H9 (cell line): ENCODE measurements at places on chromosomes 16 and 17.

- DNase-seq: no peak
Measured at GRCh38 chr16:66787427-66787826, 14.0 kb downstream of the TERB1 start.

DNA sequence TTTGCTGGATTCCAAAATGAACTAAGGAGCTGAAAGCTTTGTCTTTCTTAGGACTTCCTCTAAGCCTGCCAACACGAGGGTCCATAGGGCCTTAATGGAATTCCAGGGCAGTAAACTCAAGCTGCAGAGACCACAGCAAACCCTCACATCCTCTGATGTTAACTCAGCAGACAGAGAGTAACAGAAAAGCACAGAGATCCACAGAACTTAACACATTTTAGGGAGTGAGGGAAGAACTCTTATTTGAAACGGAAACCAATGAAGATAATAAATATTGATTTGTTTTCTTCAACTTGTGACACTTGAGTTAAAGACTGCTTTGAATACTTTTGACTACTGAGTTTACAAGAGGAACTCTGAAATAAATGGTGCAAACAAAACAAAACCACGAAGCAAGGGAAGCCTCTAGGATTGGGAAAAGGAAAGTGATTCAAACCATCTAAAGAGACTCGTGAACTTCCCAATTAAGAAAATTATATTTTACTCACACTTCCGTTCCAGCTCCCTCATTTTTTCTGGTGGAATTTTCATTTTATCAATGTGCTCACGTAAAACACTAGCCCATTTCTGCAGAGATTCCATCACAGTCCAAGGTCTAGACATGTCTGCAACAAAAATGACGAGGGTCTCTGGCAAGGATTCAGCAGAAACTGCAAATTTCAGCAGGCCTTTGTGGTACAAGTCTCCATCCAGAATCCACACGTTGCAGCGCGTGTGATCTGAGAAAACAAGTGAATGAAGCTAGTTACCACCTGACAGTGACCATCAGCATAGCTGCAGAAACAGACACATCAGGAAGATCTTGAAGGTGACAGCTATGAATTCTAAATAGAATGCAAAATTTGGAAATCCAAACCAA, 9.2 kb downstream of the DYNC1LI2 start:
- no peak for DNase-seq

DNA sequence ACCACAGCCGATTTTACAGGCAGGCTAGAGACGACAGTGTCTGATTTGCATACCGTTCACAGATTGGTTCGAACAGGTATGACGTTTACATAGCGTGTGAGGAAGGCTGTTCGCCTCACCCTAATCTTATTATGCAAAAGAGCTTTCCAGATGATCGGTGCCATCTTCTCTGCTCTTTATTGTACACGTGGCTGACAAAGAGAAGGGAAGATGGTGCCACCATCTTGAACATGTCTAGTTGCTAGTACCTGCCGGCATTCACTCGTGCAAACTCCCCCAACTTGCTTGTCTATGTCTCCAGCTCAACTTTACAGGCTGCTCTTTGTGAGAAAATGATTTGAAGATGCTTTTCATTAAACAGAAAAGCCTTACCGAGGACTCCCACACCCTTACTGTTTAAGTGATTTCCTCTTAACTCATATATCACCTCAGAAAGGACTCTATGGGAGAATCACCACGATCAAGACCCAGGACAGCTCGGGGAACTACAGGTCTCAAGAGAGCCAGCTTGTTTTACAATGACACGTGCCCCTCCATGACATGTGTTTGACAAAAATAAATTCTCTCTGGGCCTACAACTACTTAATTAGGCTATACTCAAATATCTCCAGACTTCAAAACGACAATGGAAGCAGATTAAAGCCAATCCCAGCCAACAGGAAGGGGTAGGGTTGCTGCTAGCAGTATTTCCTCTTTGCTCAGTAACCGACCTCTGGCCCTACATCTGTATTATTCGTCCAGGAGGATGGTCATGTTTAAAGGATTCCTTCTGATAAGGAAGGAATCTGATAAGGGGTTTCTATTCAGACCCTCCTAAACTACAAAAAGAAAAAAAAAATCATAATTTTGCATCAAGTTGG, 480.6 kb downstream of the TMEM114 start:
- DNase-seq: no peak

GRCh38 chr17:35773679-35774425, 13.2 kb downstream of the C17orf50 start:
- no peak for DNase-seq

DNA sequence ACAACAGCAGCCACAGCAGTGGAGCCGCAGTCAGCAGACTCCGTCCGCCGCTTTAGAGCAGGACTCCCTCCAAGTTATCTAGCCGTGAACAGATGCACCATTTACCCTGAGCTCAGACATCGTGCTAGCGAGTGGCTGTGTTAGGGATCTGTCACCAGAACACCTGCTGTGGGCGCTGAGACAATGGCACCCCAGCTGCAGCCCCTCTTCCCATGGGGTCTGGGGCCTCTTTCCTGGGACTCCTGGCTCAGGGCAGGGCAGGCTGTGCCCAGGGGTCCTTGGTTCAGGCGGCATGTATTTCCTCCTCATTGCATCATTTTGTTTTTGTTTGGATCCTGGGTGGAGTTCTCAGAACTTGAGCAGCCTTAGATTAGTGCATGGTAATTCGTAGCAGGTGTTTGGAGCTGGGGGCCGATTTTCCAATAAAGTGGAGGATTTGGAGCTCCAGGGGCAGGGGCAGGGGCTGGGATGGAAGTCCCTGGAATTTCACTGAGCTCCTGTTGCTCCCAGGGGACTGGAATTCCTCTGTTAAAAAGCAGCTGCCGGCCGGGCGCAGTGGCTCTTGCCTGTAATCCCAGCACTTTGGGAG, 23.4 kb downstream of the NMRAL1 start:
- no peak for DNase-seq

DNA sequence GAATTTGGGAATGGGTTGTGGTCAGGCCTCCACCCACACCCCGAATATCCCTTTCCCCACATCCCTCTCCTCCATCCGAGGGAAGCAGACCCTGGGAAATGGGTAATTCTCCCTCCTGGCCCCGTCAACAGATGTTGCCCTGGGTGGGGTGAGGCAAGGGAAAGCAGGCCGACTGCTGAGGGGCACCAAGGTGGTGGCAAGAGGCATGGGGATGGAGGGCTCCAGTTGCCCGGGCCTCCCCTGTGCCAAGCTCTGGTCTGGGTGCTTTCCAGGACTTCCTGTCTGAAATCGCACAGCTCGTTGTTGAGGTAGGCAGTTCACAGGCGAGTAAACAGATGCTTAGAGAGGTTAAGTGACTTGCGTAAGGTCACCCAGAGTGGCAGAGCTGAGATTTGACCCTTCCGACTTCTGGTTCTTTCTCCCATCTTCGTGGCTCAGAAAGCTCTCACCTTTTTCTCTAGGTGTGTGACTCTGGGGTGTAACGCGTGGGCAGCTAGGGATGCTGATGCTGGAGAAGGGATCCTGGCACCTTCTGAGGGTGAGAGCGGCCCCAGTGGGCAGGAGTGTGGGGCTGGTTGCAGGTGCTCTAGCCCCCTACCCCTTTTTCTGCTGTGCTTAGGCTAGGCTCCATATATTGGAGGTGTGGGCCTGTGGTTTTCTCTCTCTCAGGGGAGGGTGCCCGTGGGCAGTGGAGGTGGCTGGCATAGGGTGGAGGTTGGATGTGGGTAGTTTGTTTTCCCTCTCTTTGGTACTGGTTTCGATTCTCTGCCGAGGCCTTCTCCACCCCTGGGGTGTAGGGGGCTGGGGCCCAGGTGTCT, 17.2 kb downstream of the RARA start:
- no peak for DNase-seq

- no peak for DNase-seq
Measured at GRCh38 chr17:32350666-32351418, 885 bp downstream of the ZNF207 start.

DNA sequence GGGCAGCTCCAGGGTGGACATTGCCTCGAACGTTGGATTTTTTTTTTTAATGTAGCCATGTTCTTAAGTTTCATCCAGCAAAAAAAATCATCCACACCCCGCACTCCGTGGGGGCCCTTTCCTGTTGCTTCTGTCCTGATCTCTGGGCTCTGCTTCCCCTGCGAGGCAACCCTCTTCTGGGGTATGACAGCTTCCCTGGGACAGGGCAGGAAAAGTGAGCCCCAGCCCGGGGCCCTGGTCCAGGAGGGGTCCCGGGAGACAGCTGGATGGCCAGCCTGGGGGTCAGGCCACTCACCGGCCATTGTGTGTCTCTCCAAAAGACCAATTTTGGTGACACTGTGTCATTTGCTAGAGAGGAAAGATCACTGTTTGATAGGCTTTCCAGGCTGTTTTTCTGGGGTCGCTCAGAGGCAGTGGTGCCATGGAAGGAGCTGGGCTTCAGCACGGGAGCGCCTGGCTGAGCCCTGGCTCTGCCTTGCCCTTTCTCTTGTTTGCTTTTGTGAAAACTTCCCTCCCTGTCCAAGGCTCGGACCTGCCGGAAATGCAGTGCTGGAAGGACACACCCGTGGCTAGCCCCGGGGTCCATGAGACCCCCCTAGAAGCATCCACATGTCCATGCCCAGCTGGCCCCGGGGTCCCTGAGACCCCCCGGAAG, 41.0 kb upstream of the CHMP6 start:
- DNase-seq: no peak

DNA sequence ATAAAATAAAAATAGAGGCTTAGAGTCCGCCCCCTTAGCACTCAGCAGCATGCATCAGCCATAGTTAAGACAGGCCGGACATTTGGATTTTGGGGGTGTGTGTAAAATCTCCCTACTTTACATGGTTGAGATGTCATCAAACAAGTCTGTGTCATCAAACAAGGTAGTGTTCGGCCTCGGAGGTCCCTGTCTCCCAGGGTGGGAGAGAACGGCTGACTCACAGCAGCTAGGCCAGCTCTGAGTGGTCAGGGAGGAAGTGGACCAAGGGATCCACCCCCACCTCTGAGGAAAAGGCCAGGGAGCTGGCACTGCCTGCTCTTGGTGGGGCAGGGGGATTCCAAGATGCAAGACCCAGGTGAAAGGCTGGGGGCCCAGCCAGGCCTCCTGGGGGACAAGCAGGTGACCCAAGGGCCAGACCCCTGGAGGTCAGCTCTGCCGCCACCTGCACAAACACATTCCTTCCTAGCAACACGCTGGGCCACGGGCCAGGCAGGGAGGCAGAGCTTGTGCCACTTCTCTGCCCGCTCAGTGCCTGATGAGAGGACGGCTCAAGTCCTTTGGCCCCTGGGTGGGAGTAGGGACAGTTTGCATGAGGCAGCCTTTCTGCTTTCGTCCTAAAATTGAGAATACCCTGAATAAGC, 28.5 kb downstream of the KIFC3 start:
- no peak for DNase-seq

- no peak for DNase-seq
Measured at GRCh38 chr17:81556863-81557262, 4.7 kb upstream of the FAAP100 start.

DNA sequence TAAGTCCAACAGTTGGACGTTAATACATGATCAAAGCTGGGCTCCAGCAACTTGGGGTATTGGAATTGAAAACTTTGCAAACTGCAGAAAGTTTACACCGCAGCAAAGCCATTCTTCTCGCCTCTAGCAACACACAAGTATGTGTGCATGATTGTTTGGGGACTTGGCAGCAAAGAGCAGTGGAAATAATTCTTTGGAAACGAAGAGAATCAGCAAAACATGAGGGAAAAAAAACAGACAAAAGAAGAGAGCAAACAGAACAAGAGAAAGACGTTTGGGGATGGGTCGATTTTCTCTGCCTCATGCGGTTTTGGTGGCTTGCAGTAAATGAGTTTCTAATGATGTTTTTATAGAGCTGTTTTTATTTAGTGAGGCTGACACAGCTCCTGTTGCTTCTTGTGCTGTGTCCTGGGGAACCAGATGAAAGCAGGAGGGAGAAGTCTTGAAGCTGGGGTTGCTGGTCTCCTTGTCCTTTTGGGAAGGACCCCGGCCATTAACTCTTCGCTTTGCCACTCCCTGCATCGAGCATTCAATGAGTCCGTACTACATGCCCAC, 502.9 kb downstream of the GRIN2A start:
- no peak for DNase-seq

DNA sequence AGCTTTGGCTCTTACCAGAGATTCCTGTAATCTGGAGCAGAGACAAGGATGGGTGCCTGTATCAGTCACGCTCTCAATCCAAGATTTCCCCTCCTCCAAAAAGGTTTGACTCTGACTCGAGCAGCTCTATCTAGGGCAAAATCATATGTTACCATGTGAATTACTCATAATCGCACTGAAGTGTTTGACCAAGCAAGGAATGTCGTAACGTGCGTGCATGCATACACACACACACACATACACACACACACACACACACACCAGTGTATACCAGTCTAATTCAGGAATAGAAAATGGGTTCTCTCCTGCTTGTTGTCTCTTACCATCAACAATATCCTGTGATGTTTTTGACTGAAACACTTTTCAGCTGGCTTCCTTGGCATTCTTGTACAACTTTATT, 835.1 kb downstream of the KCNJ2 start:
- no peak for DNase-seq

GRCh38 chr16:66516509-66516807, 33.5 kb downstream of the TK2 start:
- DNase-seq: no peak

DNA sequence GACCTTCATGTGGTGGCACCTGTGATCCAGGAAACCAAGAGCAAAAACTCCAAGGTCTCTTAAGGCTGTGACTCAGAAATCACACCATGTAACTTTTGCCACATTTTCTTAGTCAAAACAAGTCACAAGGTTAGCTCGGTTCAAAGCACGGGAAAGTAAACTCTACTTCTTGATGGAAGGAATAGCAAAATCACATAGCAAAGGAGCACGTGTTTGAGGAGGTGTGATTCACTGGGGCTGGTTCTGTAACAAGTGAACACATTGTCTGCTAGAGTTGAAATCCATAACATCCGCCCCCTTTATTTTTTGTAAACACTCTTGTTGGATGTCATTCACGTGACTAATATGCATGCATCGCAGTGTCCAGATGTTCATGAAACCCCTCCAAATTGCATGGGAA, 415.0 kb upstream of the MAF start:
- no peak for DNase-seq

GRCh38 chr17:36514856-36515255, 19.8 kb downstream of the MYO19 start:
- DNase-seq: no peak

- no peak for DNase-seq
Measured at GRCh38 chr17:67554634-67555033, 163.1 kb upstream of the NOL11 start.

DNA sequence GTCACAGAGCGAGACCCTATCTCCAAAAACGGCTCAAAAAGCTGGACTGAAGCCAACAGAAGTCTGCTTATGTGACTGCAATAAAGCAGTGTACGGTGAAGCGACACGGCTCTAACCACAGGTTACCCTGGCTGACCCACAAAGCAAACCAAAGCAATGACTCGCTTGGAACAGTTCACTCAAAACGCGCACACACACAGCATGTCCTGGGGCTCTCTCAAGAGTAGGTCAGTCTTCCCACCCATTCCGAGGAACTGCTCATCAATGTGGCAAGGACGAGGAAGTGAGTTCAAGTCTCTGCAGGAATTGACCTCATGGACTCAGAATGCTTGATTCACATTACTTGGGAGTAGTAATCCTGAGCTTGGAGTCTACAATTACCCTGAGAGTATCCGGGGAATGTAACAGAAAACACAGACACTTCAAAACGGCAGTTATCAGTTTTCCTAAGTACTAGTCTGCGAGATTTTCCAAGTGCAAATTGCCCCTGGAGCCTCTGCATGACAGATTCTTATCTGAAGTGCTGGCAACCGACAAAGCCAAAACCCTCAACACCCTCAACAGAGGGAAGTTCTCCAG, 25.4 kb downstream of the PELP1 start:
- no peak for DNase-seq

GRCh38 chr17:35900280-35900679, 20.1 kb upstream of the CCL5 start:
- no peak for DNase-seq

GRCh38 chr16:53744449-53744848, 40.5 kb downstream of the FTO start:
- DNase-seq: peak; percentile 31

GRCh38 chr16:85557083-85557970, 55.8 kb upstream of the GSE1 start:
- no peak for DNase-seq
